ENCODE measurements at places on chromosomes 6 and 20.

DNA sequence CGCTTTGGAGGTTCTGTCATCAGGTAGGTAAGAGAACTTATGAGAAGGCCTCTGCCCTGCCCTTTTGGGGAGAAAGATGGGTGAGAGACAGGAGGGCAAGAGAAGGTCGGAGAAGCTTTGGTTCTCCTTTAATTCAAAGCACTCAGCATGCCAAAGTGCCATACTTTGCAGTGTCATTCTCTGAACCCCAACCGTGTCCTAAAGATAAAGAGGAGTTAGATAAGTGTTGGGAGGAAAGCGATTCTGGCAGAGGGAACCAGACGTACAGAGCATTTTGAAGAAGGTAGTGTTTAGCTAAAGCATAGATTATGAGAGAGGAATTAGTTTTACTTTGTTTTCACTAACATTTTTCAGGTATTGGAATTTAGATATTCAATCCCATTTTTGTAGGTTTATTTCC lies 40.3 kb downstream of the NKAIN2 start:
- no peak for DNase-seq

DNA sequence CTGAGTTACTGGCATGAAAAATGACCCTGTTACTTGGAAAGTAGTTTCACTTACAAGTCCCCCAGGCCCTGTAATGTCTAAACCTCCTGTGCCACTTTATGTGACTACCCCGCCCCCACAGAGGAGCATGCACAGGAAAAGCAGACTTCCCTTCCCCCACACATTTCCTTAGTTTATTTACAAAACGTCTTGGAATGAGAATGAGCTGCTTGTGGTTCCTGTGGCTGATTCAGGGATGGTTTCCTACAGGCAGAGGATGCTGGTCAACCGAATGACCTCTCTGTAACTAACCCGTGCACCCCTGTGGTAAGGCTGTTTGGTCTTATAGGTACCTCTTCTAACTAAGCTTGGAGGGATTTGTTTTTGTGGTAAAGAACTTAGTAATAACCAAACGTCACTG lies 28.5 kb downstream of the RSPO3 start:
- DNase-seq, result no peak

DNA sequence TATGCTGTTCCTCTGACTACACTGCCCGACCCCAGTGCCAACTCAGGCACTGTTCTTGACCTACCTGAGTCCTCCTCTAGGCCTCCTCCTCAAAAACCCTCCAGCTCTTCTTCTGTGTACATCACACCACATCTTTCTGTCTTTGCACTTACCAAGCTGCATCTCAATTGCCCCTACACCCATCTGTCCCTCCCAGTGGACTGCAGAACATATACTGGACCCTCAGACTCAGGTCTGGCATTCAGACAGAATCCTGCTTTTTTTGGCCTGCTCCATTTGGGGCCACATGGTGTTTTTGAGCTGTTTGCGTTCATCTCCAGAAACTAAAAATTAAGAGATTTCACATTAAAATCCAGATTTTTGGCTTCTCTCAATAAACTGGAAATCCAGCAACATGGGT lies 23.2 kb upstream of the YWHAB start:
- no peak for DNase-seq

- no peak for DNase-seq
Measured at GRCh38 chr6:109165392-109165974, 70.2 kb downstream of the CEP57L1 start.

GRCh38 chr6:161272635-161273273 lies 1.1 kb downstream of the AGPAT4 start:
- DNase-seq, result no peak

- no peak for DNase-seq
Measured at GRCh38 chr20:20668639-20669038, 43.8 kb downstream of the RALGAPA2 start.
